Activated naive CD4-positive, alpha-beta T cell treated with anti-CD3 and anti-CD28 coated beads, Interleukin-2, amount 50 U/mL, for 72 hours (primary cell): ENCODE measurements at places on chromosomes 16 and 17. TPM values are rescaled to one million over a fixed set of nuclear protein-coding genes. Genes with fewer than 3 reads are reported as not detected.

The NECAB2 gene
- total RNA-seq, result not detected

The PABPN1L gene
- not detected for total RNA-seq

The OR2C1 gene
- total RNA-seq, result not detected

The WNT9B gene
- total RNA-seq, result not detected

The PDILT gene
- total RNA-seq, result not detected

The HSD17B1 gene
- 0.76 TPM for total RNA-seq

The ORC6 gene
- 64.0 TPM for total RNA-seq

The ABCA8 gene
- total RNA-seq, result not detected

The EVPL gene
- 0.34 TPM for total RNA-seq

The OR4D1 gene
- total RNA-seq, result 0.18 TPM

The MGAT5B gene
- 0.77 TPM for total RNA-seq

The OTOP3 gene
- not detected for total RNA-seq

The CACNG3 gene
- not detected for total RNA-seq

The RGS11 gene
- 0.14 TPM for total RNA-seq

The SOST gene
- total RNA-seq, result not detected
